Left colon (tissue), 2 donors: ENCODE measurements at places on chromosomes 6 and 20.

- DNase-seq: no peak
These were observed 54.0 kb downstream of the PHACTR2 start for GRCh38 chr6:143731789-143732188.

GRCh38 chr20:39874049-39874893 is 814.8 kb downstream of the MAFB start:
- peak; percentile 76 for DNase-seq

DNA sequence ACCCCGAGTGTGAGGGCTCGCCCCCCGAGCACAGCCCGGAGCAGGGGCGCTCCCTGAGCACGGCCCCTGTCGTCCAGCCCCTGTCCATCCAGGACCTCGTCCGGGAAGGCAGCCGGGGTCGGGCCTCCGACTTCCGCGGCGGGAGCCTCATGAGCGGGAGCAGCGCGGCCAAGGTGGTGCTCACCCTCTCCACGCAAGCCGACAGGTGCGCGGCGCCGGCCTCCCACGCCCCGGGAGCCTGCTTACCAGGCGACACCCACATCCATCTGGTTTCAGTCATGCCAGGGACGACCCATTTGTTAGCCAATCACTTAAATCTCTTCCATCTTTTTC is 73.5 kb upstream of the PBOV1 start:
- DNase-seq: no peak

DNA sequence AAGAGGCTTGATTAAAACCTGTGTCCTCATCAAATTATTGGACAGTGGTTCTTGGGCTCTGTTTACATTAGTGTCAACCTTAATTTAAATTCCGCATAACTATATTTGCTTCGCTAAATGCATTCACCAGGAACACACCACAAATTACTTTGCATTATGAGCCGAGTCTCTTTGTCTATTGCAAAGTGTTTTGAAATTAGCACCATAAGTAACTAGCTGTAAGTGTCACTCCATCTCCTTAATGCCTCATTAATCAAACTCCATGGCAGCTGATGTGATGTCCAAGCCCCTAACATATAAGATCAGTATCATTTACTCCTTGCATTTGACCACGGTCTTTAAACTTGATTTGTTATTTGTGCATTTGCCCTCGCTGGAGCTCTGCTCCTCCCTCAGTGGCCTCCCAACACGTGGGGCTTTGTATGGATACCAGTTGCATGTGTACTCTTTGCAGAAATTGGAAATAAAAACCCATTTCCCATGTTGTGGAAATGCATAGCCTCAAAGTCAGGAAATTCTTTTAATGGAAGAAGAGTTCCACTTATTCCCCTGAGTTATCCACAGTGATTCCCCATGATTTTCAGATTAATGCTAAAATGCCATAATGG is 24.6 kb downstream of the FOXA2 start:
- DNase-seq: no peak

- DNase-seq: no peak
These were observed 257.7 kb upstream of the STXBP5 start for GRCh38 chr6:146946559-146946958.
